Glomerular endothelial cell (primary cell): ENCODE measurements at places on chromosomes 2 and 18. TPM values are rescaled to one million over a fixed set of nuclear protein-coding genes. Genes with fewer than 3 reads are reported as not detected.

Gene SOWAHC
- 5.3 and 5.7 TPM in 2 replicates for total RNA-seq

Gene UGT1A4
- 0.12 TPM in 1 of 2 replicates, not detected in the other for total RNA-seq

Gene FBXO48
- total RNA-seq = 0.19 and 0.64 TPM in 2 replicates

Gene EFEMP1
- total RNA-seq = 1,158 and 1,797 TPM in 2 replicates

Gene C2orf80
- total RNA-seq = not detected in 2 replicates

Gene FHOD3
- total RNA-seq = 5.6 and 7.8 TPM in 2 replicates

Gene OSR1
- 0.10 and 1.3 TPM in 2 replicates for total RNA-seq

Gene POTEC
- not detected in 2 replicates for total RNA-seq

DNA sequence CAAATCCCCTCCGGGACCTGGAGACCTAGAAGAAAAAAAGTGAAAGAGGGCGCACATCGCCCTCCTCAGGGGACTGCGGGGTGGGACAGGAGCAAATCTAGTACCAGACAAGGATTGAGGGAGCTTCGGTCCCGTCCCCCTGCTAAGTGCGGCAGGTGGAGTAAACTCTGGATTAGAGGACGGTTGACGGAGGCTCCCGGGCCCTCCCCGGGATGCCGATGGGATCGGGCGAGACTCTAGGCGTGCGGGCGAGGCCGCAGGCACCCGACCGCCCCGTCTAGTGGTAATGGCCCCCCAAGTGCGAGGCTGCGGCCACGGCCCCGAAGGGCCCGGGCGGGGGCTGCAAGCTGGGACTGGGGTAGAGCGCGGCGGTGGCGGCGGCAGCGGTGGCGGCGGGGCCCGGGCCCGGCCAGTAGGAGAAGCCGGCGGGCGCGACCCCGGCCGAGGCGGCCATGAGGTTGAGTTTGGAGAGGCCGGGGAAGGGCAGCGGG, 3.5 kb downstream of the FEV start:
- no peak for DNase-seq

DNA sequence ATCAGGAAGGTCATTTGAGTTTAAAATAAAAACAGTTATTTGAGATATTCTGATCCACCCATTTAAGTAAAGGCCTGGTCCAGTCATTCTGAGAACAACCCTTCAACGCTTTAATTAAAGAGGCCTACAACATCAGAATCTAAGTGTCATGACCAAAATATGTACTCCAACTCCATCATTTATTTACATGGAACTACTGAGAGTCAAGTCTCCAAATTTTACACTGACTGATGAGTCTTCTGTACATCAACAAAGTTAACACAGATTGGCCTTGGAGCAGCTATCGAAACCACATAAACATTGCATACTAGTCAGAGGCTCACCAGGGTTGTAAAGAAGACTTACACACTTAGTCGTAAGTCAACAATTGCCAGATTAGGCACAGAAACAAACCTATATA, 37.1 kb downstream of the PIEZO2 start:
- no peak for DNase-seq

GRCh38 chr2:42227491-42227890, 58.3 kb downstream of the EML4 start:
- DNase-seq = no peak

GRCh38 chr2:126851756-126852155, 46.9 kb upstream of the TEX51 start:
- DNase-seq = no peak

- DNase-seq = no peak
These were observed 41.9 kb downstream of the CDC42EP3 start for GRCh38 chr2:37629529-37629928.

DNA sequence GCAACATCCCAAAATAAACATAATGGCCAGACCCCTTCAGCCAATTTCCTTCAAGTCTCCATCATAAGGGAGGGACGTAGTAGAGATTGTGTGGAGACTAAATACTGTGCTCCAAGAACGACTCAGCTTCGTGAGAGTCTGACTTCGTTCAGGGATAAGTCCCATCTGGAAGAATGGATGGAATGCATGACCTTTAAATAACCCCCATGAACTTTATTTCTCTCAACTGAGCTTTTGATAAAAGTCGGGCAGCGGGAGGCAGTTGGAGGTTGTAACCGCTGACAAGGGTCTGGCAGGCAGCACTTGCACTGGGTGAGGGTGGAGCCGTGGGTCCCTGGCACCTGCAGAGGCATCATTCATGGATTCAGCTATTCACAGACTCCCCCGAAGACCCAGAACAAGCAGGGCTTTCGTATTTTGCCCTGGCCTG, 115.9 kb downstream of the ZFP36L2 start:
- no peak for DNase-seq

DNA sequence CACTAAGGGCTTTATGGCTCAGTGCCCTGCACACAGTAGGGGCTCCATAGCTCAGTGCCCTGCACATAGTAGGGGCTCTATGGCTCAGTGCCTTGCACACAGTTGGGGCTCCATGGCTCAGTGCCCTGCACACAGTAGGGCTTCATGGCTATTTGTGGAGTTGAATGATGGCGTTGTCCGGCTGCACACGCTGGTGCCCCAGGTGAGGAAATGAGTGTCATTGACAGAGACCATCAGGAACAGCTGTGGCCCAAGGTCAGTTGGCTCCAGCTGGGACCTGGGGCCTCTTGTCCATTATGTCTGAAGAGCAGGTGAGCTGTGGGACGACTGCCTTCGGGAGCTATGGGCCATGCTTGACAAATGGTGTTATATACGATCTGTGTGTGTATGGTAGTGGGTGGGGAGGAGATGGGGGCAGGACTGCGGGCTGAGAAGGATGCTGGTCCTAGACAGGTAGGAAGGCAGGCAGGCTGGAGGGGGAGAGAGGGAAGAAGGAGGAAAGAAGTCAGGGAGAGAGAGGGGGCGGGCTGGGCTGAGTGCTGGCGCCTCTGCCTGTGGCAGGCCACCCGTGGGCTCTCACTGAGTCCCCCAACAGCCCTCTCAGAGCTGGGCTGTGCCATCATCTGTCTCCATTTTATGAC, 130.6 kb downstream of the CLIP4 start:
- DNase-seq = no peak

GRCh38 chr2:27001950-27002349, 30.8 kb upstream of the TMEM214 start:
- no peak for DNase-seq

- DNase-seq = no peak
These were observed 16.9 kb downstream of the GPR75 start for GRCh38 chr2:53842891-53843290.

DNA sequence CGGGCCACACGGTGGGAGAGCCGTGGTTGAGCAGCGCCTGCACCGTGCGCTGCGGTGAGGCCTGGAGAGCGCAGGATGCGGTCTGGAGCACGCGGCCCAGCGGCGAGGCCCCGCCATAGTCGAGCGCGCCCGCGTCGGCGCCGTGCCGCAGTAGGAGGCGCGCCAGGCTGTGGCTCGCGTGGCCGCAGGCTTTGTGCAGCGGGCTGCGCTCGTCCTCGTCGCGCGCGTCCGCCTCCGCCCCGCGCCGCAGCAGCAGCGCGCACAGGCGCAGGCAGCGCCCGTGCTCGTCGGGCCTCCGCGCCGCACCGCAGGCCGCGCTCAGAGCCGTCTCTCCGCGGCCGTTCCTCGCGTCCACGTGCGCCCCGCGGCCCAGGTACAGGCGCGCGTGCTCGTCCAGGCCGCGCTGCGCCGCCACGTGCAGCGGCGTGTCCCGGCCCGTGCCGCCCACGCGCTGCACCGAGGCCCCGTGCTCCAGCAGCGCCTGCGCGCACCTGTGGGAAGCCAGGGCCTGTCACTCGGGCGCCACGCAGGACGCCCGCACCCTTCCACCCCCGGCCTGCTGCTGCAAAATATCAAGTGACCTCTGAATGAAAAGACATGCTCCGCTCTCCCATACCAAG, 46.3 kb upstream of the GBX2 start:
- no peak for DNase-seq

DNA sequence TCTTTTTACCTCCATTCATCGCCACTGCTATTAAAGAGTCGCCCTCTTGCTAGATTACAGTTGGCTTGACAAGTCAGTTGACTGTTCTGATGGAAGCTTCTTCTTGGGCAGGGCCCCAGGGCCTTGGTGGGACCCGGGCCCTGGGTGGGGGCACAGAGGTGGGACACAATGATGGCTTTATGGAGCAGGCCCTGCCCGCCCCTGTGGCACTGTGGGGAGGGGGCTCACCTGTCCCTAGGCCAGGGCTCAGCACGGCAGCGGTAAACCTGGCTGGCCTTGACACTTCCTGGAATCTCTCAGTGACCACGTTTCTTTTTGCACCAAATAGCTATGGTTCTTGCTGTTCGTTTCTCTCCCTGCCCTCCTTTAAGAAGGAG, 4.9 kb upstream of the HS6ST1 start:
- DNase-seq = no peak

DNA sequence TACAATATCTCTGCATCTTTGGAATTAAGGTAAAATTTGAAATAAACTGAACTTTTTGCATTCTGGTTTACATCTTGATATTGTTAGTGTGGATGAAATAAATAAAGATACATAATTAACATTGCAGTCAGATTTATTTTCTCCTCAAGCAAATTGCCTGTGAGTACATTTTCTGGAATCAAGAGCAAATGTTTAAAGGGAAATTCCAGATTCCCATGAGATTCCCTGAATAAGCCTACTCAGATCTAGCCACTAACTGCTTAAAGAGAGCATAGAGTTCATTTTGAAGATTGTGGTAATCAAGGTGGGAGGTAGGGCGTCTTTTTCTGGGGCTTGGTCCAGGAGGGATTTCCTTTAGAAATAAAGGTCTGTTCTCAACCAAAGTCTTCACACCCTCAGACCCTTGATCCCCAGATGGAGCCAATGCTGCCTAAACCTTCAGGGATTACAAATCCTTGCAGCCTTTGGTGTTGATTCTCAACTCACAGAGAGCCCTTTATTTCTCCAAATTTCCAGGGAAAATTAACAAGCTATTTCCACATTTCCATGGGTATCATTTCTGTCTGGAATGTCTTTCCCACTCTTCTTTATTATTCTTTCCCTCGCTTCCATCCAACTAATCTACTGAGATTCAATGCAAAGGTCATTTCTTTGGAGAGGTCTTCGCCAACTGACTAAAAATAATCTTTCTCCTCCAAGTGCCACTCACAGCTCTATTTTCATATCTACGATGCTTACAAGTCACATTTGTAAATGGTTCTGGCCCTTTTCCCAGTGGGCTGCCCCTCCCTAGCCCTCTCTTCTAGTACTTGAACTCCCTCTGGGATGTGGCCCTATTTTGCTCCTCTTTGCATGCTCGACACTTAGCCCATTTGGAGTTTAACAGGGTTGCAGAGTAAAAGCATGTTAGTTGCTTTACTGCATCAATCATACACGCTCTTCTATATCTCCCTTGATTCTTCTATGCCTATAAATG, 79.8 kb upstream of the SPATS2L start:
- DNase-seq = no peak
